ENCODE measurements at places on chromosomes 1 and 21.

GRCh38 chr21:34615487-34615814 is 538 bp upstream of the RCAN1 start:
- DNase-seq: no peak

DNA sequence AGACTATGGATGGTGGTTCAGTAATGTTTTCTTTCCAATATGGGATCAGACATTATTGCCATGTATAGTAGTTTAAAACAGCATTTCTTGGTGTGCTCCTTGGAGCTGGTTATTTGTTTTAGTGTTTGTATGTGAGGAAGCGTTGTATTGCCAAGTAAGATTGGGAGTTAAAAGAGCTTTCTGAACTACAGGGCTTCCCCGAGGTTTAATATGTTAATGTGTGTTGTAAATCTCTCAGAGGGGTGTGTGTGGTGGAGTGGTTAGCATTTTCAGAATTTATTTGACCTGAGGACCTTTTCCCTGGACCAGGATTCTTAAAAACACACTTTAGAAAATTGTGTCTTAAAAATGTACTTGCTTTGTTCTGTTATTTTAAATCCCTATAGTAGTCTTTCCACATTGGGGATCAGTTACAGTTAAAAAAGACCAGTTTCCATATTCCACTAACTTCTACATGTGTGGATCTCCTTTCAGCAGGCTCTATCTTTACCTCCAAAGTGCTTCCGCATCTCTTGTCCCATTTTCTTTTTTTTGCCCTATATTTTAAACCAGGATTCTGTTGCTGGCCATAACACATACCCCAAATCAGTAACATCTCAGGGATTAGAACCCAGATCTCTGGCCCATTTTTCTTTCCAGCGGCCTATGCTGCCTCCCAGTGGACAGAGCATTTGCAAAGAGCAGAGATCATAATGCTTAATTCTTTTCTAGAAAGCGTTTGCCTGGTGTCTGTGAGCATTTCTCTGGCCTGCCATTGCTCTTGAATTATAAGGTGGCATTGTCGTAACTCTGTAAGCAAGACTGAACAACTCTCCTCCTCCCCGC is 58.6 kb downstream of the PBX1 start:
- DNase-seq: no peak

GRCh38 chr21:8991968-8992621 is 1529.3 kb upstream of the TPTE start:
- DNase-seq: no peak

- no peak for DNase-seq
Measured at GRCh38 chr1:172254521-172255222, 165.8 kb upstream of the C1orf105 start.

DNA sequence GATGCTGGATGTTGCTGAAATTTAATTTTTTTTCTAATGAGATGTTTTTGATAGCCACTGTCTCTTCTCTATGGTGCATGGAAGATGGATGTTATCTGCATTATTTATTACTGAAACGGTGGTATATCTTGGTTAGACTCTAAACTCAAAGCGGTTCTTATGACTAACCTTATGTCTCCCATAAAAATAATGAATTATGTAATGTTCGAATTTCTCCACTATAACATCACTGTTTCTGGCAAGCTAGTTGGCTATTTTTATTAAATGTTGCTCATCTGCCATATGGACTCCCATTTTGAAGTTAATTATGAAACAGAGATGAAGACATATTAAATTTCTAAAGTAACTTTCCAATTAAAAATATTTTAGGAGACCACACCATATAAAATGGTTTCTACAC is 808.6 kb upstream of the ADGRL4 start:
- no peak for DNase-seq

- peak; percentile 19 for DNase-seq
Measured at GRCh38 chr1:116273042-116273783, 99.8 kb upstream of the ATP1A1 start.

DNA sequence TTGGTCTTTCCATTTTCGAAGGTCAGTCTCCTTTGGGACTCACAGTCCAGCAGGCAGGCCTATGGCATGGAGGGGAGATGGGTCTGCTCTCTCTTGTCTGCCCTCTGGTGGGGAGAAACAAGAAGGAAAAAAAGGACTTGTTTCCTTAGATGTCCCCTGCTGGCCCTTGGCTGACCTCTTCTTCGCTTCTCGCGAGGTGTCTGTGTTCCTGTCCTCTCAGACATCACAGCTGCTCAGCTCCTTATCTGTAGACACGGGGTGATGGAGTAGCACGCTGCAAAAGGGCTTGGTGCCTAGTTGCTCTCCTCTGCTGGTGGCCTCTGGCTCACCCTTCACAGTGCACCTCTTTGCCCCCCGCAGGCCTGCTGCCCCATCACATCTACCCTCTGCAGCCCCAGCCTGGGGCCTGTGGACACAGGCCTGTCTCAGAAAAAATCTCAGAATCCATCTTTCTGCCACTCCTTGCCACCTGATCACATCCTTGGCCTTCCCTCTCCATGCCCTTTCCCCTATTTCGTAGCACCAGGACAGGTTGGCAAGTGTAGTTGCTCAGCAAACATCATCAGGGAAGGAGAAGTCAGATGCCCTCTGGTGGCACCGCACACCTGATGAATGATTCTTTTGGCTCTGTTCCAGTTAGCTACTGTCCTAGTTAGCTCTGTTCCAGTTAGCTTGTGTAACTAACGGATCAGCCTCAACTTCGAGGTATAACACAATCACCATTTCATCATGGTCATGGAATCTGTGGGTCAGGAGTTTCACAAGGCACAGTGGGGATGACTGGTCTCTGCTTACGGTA is 18.7 kb upstream of the AK2 start:
- DNase-seq: peak; percentile 72
